ENCODE measurements at places on chromosomes 1 and 21.

GRCh38 chr1:86069757-86070145 is 86.8 kb downstream of the COL24A1 start:
- no peaks in the 10 kb centered on the region for H3K4me1 ChIP-seq
- H3K4me3 ChIP-seq, result no peak overlapping the region
- no peaks in the 10 kb centered on the region for H3K36me3 ChIP-seq
- no peaks in the 10 kb centered on the region for H3K27me3 ChIP-seq
- no peak for DNase-seq

GRCh38 chr21:36661511-36662309 is 37.2 kb upstream of the SIM2 start:
- H3K36me3 ChIP-seq, result no peaks in the 10 kb centered on the region
- no peak for DNase-seq
- no peak overlapping the region for H3K27ac ChIP-seq
- H3K27me3 ChIP-seq, result no peaks in the 10 kb centered on the region
- H3K4me3 ChIP-seq, result no peak overlapping the region

DNA sequence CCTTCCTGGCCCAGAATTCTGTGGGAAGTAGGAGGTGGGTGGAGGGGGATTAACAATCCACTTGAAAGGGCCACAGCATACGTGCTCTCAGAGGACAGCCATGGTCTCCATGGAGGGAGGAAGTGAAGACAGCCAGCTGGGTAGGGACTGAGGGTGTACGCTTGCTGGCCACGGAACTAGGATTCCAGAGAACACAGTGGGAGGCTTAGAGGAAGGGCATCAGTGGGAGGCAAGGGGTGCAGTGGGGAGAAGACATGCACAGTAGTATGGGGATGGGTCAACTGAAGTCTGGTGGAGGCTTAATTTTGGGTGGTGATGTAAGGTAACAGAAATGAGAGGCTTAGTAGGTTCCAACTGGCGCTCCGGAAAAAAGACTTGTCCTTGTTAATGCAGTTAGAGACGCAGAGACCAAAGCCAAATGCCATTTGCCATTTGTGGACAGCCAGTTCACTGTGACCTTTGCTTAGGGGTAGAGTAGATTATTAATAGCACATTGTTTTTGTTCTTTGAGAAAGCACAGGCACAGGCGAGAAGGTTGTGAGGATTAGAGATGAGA is 103.0 kb downstream of the ZSCAN20 start:
- no peak overlapping the region for H3K4me3 ChIP-seq
- no peak overlapping the region for H3K27ac ChIP-seq
- peaks cover 9% of the 10 kb centered on the region for H3K27me3 ChIP-seq
- no peak for DNase-seq
- no peaks in the 10 kb centered on the region for H3K4me1 ChIP-seq

- peaks cover 55% of the 10 kb centered on the region for H3K4me1 ChIP-seq
- no peaks in the 10 kb centered on the region for H3K27me3 ChIP-seq
- H3K4me3 ChIP-seq, result no peak overlapping the region
- H3K36me3 ChIP-seq, result peaks cover 7% of the 10 kb centered on the region
- H3K27ac ChIP-seq, result peak overlapping the region; percentile 89
- DNase-seq, result peak; percentile 71
These were observed 3.3 kb upstream of the C1orf174 start for GRCh38 chr1:3903141-3904005.

DNA sequence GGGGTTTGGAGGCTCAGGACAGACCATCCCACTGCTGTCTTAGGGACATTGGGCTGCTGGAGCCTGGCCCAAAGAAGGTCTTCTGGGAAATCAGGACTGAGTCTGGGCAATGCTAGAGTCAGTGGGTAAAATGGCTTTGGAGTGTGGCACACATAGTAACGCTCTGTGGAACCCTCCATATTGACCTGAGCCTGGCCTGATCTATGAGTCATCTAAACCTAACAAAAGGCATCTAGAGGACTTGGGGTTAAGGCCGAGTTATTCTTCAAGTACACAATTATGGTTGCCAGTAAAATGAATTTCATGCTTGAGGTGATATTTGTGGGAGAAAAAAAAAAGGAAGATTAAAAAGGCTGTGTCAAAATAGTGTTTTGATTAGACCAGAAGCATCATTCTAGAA is 77.7 kb downstream of the ST6GALNAC5 start:
- no peak overlapping the region for H3K27ac ChIP-seq
- peaks cover 3% of the 10 kb centered on the region for H3K27me3 ChIP-seq
- H3K4me3 ChIP-seq, result no peak overlapping the region
- H3K4me1 ChIP-seq, result no peaks in the 10 kb centered on the region

- no peak overlapping the region for H3K27ac ChIP-seq
- peaks cover 19% of the 10 kb centered on the region for H3K27me3 ChIP-seq
- H3K4me1 ChIP-seq, result peaks cover 18% of the 10 kb centered on the region
- H3K4me3 ChIP-seq, result no peak overlapping the region
These were observed 14.0 kb downstream of the TGFBR3 start for GRCh38 chr1:91872000-91872399.

GRCh38 chr21:39657091-39657689 is 44.5 kb downstream of the B3GALT5 start:
- peaks cover 6% of the 10 kb centered on the region for H3K27me3 ChIP-seq
- DNase-seq, result no peak
- no peak overlapping the region for H3K4me3 ChIP-seq
- no peaks in the 10 kb centered on the region for H3K4me1 ChIP-seq
- H3K36me3 ChIP-seq, result no peaks in the 10 kb centered on the region

GRCh38 chr1:27301052-27301422 is 20.9 kb upstream of the TMEM222 start:
- no peak overlapping the region for H3K27ac ChIP-seq
- DNase-seq, result no peak
- H3K4me3 ChIP-seq, result no peak overlapping the region
- H3K36me3 ChIP-seq, result peaks cover 65% of the 10 kb centered on the region
- no peaks in the 10 kb centered on the region for H3K4me1 ChIP-seq

DNA sequence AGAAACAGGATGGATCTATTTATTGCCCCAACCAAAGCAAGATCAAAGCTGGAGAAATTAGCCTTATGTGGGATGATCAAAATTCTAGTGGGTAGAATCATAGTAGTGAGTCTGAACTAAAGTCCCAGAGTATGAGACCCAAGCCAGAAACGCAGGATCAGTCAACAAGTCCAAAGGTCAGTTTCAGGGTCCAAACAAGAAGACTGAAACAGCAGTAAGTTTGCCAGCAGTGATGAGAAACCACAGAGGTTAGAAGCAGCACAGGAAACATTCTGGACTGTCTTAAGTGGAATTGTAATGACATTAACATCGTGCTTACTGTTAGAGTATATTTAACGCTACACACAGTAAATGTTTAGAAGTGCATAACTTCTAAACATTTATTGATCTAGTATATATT is 251.0 kb downstream of the LRRIQ3 start:
- H3K27ac ChIP-seq, result no peak overlapping the region
- DNase-seq, result no peak
- H3K36me3 ChIP-seq, result no peaks in the 10 kb centered on the region
- no peaks in the 10 kb centered on the region for H3K27me3 ChIP-seq

GRCh38 chr1:74474585-74474984 is 37.8 kb downstream of the LRRC53 start:
- H3K27ac ChIP-seq, result no peak overlapping the region
- H3K36me3 ChIP-seq, result no peaks in the 10 kb centered on the region
- no peak for DNase-seq
- no peaks in the 10 kb centered on the region for H3K4me1 ChIP-seq
- H3K27me3 ChIP-seq, result peaks cover 4% of the 10 kb centered on the region

DNA sequence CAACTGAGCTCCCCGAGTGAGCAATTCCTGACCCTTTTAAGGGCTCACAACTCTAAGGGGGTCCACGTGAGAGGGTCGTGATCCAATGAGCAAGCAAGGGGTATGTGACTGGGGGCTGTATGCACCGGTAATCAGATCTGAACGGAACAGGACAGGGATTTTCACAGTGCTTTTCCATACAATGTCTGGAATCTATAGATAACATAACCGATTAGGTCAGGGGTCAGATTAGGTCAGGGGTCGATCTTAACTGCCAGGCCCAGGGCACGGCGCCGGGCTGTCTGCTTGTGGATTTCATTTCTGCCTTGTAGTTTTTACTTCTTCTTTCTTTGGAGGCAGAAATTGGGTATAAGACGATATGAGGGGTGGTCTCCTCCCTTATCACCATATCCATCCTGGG is 30.7 kb upstream of the OPRD1 start:
- H3K4me3 ChIP-seq, result no peak overlapping the region
- DNase-seq, result no peak
- H3K27ac ChIP-seq, result no peak overlapping the region

- no peaks in the 10 kb centered on the region for H3K27me3 ChIP-seq
- no peak overlapping the region for H3K27ac ChIP-seq
- H3K4me1 ChIP-seq, result no peaks in the 10 kb centered on the region
- DNase-seq, result peak; percentile 37
These were observed 120.2 kb upstream of the KCNE2 start for GRCh38 chr21:34243562-34243961.

- no peaks in the 10 kb centered on the region for H3K4me1 ChIP-seq
- no peaks in the 10 kb centered on the region for H3K36me3 ChIP-seq
- no peak for DNase-seq
- H3K4me3 ChIP-seq, result no peak overlapping the region
- H3K27me3 ChIP-seq, result no peaks in the 10 kb centered on the region
These were observed 24.8 kb upstream of the OR10J5 start for GRCh38 chr1:159560599-159560998.

Data from DND-41 (cell line).